Cortex of kidney (tissue), 1 donor: ENCODE measurements at places on chromosomes 1 and 21.

DNA sequence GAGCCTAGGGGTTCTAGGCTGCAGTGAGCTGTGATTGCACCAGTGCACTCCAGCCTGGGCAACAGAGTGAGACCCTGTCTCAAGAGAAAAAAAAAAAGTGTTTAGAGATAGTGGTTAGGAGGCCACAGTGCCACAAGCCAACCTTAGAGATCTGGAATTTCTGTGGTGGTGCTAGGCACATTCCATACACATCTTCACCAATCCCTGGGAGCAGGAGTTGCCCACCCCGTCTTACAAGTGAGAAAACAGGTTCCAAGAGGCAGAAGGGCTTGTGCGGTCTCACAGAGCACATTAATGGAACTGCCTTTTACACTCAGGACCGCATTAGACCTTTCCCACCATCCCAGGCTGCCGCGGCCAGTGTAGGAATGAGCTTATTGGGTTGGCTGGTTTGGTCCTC is 93.2 kb downstream of the EPHB2 start:
- DNase-seq: no peak

- DNase-seq: no peak
Observed at GRCh38 chr21:24730661-24731060, 876.6 kb downstream of the MRPL39 start.

- DNase-seq: no peak
Observed at GRCh38 chr1:19156676-19157075, 53.4 kb downstream of the UBR4 start.

DNA sequence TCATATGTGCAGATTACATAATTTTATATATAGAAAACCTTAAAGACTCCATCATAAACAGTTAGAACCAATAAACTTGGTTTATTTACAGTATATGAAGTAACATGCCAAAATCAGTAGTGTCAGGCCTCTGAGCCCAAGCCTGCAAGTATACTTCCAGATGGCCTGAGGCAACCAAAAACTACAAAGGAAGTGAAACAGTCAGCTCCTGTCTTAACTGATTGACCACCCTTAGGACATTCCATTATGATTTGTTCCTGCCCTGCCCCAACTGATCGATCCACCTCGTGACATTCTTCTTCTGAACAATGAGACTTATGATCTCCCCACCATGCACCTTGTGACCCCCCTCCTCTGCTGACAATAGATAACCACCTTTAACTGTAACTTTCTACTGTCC is 630.3 kb downstream of the AMY1C start:
- DNase-seq: no peak

- no peak for DNase-seq
Observed at GRCh38 chr21:42154237-42155044, 64.5 kb upstream of the ABCG1 start.

- DNase-seq: no peak
Observed at GRCh38 chr1:3501856-3502640, 47.6 kb downstream of the ARHGEF16 start.

DNA sequence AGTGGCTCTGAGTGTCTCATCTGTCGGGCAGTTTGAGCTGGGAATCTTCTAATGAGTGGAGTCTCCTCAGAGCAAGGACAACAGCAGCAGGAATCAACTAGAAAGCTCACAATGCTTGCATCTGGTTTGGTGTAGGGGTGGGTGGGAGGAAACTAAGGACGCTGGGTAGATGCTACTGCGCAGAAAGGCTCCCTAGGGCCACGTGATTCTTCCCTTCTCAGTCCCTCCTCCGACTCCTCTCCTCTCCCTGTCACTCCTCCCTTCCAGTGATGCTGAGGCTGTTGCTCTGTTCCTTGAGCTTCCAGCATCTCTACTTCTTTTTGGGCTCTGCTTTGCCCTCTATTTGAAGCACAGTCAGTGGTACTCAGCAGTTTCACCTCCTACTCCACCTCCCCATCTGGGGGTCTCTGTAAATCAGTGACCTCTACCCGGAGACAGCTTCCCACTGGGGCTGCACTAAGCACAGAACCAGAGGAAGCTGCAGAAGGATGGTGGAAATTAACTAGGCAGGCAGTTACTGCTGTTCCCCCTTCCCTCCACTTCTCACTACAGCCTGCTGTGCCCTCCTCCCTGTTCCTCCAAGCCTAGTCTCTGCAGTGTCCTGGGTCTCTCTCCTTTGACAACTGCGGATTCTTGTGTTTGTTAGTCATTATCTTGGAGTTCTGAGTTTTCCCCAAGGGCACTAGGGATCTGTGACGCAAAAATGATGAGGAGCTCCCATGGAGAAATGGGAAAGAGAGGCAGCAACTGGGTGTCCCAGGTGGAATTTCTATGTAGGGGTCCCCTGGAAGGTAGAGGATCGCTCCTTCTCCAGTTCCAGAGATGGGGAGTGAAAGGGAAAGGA is 5.8 kb downstream of the LINGO4 start:
- DNase-seq: no peak

- DNase-seq: peak; percentile 84
Observed at GRCh38 chr1:7953850-7954609, 7.5 kb upstream of the PARK7 start.

GRCh38 chr1:34839526-34840305 is 19.8 kb downstream of the SMIM12 start:
- DNase-seq: no peak

DNA sequence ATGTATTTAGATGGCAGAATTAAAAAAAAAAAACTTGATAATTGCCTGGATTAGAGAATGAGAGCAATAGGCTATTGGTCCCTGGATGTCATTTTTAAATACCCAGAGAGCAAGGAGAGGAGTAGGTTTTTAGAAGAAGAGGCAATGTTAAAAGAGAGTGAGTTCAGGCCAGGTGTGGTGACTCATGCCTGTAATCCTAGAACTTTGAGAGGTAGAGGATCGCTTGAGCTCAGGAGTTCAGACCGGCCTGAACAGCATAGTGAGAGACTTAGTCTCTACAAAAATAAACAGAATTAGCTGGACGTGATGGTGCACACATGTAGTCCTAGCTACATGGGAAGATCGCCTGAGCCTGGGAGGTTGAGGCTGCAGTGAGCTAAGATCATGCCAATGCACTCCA is 15.9 kb upstream of the MUTYH start:
- DNase-seq: no peak

GRCh38 chr1:58859769-58860485 is 76.1 kb upstream of the JUN start:
- DNase-seq: no peak

DNA sequence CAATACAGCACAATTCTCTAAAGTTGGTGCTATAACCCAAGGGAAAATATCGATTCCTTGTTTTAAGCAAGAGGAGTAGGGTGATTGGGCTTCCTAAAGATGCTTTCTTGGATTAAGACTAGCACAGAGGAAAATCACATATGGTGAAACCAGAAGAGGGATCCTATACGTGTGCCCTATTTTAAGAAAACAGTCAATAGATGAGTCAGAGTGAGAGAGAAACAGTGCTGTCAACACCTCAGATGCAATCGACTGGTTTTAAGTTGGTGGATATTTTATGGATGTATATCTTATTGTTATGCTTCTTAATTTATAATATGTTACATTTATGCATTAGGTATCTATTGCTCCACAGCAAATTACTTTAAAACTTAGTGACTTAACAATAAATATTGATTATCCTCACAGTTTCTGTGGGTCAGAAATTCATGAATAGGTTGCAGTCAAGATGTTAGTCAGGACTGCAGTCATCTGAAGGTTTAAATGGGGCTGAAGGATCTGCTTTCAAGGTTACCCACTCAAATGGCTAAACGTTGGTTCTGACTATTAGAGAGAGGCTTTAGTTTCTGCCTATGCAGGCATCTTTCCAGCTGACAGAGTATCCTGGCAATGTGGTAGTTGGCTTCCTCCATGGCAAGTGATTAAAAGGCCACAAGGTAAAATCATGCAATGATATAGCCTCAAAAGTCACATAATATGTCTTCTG is 61.6 kb upstream of the DEPDC1 start:
- no peak for DNase-seq

DNA sequence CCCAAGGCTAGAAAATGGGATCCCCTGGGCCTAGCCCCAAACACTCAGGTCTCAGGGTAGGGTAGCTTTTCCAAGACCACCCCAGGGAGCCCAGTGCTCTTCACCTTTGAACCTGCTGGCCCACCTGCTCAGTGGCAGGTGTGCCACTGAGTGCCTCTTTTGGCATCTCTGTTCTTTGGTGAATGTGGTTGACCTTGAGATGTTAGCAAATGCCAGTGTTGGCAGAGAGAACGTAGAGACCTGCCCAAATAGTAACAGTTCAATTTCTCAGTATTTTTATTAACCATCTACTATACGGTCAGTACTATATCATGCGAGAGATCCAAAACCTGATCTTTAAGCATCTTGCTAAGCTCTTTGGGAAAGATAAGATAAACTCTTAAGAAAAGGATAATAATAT is 128.2 kb downstream of the PEX14 start:
- DNase-seq: no peak

GRCh38 chr1:1216770-1217620 is 3.0 kb upstream of the TNFRSF4 start:
- no peak for DNase-seq

DNA sequence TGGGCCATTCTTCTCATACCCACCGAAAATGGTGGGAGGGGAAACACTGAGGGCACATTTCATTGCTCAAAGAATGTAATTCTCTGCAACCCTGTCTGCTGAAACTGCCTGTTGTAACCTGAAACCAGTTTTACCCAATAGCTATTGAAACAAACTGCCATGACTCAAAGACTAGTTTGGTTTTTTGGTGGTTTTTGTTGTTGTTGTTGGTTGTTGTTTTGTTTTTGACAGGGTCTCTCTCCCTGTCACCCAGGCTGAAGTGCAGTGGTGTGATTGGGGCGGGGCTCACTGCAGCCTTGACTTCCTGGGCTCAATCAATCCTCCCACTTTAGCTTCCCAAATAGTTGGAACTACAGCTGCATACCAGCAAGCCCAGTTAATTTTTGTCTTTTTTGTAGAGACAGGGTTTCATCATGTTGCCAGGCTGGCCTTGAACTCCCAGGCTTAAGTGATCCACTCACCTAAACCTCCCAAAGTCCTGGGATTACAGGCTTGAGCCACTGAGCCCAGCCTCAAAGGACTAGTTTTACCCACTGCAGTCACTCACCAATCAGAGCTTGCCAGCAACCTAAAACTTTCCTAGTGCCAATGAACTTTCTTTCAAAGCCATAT is 2.1 kb upstream of the IPP start:
- DNase-seq: no peak

- no peak for DNase-seq
Observed at GRCh38 chr1:114703242-114703641, 7.9 kb upstream of the AMPD1 start.

- no peak for DNase-seq
Observed at GRCh38 chr1:5157175-5157574, 502.8 kb downstream of the AJAP1 start.

DNA sequence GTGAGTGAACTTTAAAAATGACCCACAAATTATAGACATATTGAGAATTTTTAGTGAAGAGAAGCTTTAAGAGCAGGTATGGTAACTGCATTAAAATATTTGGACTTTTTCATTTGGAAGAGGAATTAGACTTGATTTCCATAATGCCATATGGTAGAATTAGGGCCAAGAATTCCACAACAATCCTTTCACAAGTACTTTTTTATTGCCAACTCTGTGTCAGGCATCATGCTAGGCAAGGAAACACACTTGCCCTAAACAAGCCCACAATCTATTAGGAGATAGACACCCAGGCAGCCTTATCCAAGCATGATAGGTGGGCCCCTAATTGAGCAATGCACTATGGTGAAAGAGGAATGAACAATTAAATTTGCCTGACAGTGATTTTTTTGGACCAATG is 353.0 kb downstream of the TGFB2 start:
- DNase-seq: no peak

- DNase-seq: no peak
Observed at GRCh38 chr1:155219592-155220031, 11.1 kb downstream of the MTX1 start.

- DNase-seq: no peak
Observed at GRCh38 chr1:55702064-55702463, 486.9 kb upstream of the USP24 start.

- no peak for DNase-seq
Observed at GRCh38 chr1:52364235-52364839, 1.7 kb downstream of the CC2D1B start.

DNA sequence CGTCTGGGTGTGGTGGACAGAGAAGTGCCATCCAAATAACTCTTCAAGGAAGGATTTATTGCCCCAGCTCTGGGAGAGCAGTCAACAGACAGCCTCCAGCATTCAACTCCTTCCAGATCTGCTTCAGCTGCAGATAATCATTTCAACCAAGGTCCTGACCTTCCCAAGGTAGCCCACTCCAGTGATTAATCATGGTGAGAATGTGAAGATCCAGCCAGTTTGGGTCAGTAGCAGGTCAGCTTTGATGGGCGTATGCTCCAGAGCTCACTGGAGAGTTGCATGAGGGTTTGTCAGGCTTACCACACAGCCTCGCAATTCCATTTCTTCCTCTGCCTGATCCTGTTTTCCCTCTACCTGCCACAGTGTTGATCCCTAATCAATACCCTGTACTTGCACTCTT is 214.5 kb upstream of the ZRANB2 start:
- DNase-seq: no peak
